CD4-positive, alpha-beta T cell (primary cell): ENCODE measurements at places on chromosomes 6 and 20.

- no peak for DNase-seq
Measured at GRCh38 chr6:77341058-77341986, 122.0 kb downstream of the HTR1B start.

DNA sequence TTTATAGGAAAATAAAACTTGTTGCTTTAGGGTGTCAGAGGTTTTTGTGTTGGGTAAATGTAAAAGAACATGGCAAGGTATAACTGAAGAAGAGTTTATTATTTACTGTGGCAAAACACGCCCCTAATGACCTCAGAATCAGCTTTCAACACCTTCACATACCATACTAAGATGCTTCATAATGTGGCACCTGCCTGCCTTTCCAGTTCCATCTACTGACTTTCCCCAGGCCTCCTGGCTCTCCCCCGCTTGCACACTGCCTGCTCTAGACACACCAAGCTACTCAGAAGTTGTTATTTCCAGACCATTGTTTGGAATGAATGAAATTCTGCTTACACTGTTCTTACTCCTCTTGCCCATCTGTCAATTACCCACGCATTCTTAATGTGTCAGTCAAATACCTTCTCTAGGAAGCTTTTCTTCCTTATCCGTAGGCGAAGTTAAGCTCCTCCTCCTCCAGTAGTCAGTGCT, 1.8 kb downstream of the TIAM2 start:
- no peak for DNase-seq

GRCh38 chr6:159455700-159456274, 237.3 kb downstream of the SOD2 start:
- no peak for DNase-seq

- no peak for DNase-seq
Measured at GRCh38 chr6:37313723-37314486, 39.9 kb upstream of the RNF8 start.

DNA sequence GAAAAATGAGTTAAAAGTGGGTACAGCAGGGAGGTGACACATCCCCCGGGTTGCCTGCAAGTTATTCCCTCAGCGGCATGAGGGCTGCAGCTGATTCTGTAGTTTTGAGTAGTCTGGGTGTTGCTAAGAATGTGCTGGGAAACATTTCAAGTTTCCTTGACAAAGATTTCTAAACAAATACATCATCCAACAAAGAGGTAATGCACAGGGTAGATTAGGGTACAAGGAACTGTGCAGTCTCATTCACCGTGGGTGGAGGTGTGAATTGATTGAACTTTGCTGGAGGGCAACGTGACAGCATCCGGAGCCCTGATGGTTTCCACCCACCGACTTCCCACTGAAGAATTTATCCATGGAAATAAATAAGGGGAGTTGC, 21.8 kb downstream of the CASS4 start:
- no peak for DNase-seq

- DNase-seq = no peak
Measured at GRCh38 chr20:48547664-48548063, 280.1 kb downstream of the PREX1 start.

DNA sequence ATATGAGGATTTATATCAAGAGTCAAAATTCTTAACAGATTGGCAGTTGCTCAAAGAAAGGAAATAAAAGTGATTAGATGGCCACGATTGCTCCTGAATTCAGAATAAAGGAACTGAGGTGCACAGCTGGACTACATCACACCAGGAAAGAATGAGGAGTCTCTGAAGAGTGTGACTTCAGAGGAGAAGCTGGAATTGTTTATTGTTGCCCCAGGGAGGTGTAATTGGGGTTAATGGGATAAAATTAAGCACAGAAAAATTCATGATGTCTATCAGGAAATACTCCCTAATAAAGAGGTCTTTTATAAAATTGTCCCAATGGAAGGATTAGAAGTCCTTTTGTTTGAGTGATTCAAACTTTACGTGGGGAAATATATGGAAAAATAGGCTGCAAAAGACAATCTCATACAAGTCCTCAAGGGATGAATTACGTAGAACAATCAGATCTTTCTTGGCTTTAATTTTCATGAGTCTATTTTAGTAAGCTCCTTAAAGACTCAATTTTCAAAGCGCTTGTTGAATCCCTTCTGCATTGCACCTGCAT, 208.6 kb upstream of the RNF217 start:
- no peak for DNase-seq

DNA sequence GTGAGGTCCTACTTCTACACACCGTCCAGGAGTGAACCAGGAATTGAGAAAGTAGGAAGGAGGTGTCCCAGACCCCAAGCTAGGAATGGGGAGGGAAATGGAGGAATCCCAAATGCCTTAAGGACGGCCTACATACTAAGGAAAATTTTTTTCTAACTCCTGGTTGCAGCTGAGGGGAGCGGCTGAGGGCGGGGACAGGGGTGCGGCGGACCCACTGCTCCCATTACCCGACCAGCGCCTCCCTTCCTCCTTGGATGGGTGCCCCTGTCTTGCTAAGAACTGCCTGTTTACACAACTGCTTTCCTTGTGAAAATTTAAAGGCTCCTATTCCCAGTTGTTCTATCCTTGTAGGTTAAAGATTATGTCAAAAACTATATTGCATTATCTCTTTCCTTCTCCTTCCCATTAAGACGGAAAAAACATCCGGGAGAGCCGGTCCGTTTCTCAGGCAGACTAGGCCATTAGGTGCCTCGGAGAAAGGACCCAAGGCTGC, 699 bp upstream of the HSPA1B start:
- no peak for DNase-seq

DNA sequence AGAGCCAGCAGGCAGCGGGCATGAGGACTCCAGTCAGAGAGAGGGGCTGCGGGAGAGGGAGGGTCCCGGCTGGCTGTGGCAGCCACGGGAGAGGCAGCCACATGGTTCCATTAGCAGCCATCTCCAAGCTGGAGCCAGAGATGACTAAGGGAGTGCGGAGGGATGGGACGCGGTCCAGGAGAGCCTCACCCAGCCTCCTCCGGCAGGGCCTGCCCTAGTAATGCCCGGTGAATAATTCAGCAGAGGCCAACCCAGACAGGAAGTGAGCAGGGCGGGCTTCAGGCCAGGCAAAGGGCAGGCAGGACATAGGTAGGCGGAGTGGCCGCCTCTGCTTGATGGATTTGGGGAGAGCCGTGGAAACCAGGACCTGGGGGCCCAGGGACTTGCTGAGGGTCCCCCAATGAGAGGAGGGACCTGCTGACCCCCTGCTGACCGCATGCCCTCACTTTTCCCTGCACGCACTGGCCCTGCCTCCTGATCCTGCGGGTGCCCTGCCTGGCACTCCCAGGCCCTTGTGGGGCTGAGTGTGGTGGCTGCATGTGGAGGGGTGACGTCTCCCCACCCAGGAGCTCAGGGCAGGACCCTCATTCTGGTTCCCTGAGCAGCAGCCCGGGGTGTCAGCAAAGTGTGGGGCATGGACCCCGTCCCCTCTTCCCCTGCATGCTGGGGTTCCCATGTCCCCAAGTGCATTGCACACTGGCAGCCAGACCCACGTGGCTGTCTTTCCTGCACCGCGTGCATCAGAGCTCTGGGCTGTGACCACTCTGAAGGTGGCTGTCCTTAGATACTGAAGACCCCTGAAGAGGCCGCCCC, 51.8 kb upstream of the SLCO4A1 start:
- no peak for DNase-seq

GRCh38 chr6:115945812-115946211, 114.9 kb downstream of the FRK start:
- DNase-seq = no peak

DNA sequence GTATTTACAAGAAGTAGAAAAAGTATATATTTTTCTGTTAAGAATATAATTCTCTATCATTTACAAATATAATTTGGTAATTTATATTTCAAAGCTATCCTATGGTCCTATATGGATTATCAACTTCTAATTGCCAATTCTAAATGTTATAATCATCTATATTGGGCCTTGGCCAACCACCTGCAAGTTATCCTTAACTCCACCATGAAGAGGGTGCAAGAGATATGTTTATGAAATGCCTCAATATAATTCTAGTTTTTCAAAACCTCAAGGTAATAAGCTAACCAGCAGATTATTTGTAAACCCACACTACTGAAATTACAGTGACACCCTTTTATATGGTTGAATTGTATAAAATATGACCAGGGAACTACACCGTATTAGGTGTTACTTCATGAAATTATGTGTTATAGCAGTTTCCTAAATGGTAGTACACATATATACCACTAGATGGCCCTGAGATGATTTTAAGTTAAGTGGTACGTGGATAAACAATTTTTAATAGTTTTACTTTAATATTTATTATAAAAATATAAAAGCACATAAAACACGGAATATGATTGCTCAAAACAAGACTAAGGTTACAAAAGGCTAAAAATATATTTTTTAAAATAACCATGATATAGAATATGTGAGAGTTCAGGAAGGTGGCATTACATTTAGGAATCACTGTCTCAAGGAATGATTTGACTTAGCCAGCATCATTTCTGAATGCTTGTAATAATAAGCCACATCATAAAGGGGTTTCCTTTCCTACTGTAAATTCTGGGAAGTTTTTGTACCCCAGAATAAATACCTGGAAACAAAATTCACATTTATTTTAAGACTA, 9.8 kb upstream of the PNISR start:
- DNase-seq = no peak

DNA sequence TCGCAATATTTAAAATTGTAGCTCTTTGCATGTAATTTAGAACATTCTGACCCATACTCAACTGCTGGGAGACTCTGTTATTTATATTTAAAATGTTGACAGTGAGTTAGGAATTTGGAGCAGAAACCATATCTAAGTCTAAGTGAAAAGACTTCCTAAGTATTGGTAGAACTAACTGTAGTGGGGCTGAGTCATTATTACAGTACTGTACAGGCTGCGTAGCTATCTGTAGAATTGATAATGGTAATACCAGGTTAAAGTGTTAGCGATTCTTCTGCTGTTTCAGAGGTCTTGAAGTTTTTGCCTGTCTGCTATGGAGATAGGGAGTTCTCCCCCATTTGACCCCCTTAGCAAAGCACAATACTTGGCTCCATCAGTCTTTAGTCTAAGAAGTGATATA, 3.6 kb downstream of the TOP1 start:
- DNase-seq = no peak

GRCh38 chr6:101663100-101663499, 269.6 kb downstream of the GRIK2 start:
- no peak for DNase-seq
